Activated CD4-positive, CD25-positive, alpha-beta regulatory T cell treated with anti-CD3 and anti-CD28 coated beads, Interleukin-2, amount 50 U/mL, for 72 hours (primary cell): ENCODE measurements at places on chromosomes 3 and 15.

- no peak for DNase-seq
These were observed 13.3 kb downstream of the ABHD2 start for GRCh38 chr15:89101302-89102193.

DNA sequence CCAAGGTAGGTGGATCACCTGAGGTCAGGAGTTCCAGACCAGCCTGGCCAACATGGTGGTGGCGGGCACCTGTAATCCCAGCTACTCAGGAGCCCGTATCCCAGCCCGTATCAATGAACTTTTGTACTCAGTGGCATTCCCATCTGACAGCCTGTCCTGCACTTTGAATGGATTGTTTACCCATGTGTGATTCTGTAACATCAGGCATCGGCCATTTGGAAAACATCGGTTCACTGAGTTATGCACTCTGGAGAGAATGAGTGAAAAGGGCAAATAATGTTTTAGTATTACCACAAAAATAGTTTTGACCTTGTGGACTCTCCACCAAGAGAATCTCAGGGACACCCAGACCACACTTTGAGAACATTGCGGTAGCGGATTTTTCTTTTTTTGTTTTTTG, 13.6 kb downstream of the KLHL25 start:
- DNase-seq: no peak

DNA sequence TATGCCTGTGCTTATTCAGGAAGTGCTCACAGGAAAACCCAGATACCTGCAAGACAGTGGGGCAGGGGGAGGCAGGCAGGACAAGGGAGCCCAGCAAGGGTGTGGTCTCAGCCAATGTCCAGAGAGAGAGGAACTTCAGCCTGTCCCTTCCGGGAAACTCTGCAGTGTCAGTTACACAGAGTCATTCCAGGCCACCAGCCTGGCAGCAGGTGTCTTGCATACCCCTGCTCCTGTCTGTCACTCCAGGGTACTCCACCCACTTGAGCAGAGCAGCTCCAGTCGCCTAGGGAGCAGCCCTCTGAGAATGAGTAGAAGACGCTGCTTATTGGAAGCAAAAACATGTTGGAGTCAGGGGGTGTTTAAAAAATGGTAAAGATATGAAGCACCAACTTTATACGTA, 431.2 kb upstream of the RGMA start:
- DNase-seq: no peak

- DNase-seq: no peak
These were observed 488.7 kb upstream of the TPRG1 start for GRCh38 chr3:188683032-188683521.

GRCh38 chr15:25793354-25794050, 69.6 kb downstream of the ATP10A start:
- DNase-seq: no peak

DNA sequence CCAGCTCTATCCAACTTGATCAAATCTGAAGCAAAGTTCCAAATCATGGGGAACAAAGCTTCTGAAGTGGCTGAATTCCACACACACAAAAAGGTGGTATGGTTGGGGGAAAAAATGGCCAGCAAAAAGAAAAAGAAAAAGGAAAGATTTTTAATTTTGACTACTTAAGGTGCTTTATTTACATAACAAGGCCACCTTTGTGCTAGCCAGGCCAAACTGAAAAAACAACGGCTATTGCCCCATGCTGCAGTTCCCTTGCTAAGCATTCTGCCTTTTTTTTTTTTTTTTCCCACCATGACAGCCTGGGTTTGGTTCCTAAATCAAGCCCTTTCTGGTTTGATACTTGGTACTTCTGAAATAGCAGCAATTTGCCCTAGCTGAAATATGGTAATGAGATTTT, 66.5 kb upstream of the DAZL start:
- DNase-seq: no peak

DNA sequence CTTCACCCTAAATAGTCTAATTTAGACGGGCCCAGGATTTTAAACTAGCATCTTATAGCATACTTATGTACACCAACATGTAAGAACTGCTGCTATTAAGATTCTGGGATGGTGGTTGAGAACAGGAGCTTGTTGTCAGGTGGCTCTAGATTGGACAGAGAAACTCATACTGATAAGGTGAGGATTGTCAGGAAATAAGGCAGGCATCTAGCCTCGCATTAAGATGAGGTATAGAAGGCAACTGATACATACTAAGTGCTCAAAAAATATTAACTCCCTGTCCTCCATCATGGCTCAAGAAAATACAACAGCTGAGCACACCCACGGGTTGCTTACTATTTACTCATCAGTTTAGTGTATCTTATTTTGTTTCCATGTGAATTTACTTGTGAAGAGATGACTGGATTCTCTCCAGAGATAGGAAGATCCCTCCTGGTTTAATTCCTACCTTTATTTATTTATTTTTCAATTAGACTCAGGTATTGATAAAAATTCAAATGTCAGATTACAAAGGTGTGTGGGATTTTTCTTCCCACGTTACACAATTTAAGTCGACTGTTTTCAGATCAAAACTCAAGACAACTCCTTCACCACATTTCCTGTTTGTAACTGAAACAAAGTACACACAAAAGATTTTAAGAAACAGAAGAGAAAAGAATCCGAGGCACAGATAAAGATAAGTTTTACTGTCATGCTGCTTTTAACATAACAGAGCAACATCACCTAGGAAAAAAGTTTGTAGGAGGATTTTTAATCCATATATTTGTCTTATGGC, at the start of gene TRAT1:
TRAT1 (plus strand) TSS at position 664 of the 775 bp plus-strand sequence. CDS start 142 bp downstream, outside the sequence.
- DNase-seq: no peak

GRCh38 chr3:14353502-14353901, 48.9 kb upstream of the SLC6A6 start:
- no peak for DNase-seq

DNA sequence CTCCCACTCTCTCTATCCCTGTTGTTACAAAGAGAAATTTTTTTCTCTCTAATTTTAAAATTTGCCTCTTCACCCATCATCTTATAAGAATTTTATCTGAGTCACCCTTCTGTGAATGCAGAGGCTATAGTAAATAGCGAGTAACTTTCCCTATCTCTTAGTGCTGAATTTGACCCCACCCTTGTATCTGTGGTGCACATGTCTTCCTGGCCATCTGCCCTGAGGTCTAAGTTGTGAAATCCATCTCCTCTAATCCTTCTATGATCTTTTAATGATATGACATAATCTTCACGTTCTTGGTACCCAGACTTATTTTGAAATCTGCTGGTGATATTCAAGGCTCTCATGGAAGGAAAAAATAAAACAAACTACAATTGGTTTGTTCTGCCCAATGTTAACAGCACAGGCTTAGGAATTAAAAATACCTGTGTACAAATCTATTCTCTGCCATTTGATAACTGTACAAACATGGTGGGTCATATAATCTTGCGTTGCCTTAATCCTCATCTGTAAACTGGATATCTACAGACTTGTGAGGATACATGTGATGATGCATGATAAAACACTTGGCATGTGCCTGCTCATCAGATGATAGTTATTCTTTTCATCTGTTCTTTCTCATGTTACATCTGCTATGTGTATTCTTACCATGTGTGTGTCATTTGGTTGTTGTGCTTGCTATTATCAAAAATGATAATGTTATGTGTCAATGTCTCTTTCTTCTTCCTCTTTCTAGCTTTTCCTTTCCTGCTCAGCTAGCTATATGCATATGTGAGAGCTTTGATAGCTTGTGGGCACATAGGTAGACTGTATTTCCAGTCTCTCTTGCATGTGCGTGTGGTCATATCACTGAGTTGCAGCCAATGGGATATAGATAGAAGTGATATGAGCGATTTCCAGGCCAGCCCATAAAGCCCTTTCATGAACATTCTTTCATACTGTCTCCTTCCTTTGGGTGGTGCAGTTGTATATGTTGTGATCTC, 13.7 kb upstream of the CCR3 start:
- DNase-seq: no peak

DNA sequence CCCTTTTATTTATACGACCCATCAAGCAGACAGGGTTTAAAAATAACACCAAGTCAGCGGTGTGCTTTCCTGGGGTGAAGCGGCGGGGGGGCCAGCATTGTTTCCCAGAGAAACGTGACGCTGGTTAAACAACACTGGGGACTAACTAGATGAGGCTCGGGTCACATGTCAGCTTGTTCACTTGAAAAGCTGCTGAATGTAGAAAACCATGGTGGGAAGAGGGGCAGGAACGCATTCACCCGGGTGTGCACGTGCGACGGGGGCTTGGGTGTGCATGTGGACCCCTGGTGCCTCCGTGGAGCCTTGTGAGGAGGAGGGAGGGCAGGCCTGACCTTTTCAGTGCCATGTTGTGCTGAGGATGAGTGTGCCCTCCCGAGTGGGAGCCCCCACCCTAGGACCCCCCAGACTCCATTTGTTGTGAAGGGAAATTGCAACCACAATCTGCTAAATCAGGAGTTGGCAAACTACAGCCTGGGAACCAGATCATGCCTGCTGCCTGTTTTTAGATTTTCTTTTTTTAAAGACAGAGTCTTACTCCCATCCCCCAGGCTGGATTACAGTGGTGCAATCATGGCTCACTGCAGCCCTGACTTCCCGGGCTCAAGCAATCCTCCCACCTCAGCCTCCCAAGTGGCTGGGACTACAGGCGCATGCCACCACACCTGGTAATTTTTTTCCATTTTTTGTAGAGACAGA, 70.4 kb upstream of the CMTM7 start:
- no peak for DNase-seq

GRCh38 chr3:66416556-66417304, 84.1 kb downstream of the LRIG1 start:
- DNase-seq: no peak
